Body of pancreas (tissue), 4 donors: ENCODE measurements at places on chromosomes 12 and 14.

- no peak for DNase-seq
Measured at GRCh38 chr12:131351319-131352028, 359.4 kb upstream of the SFSWAP start.

- no peak for DNase-seq
Measured at GRCh38 chr12:112473056-112473455, 54.3 kb downstream of the PTPN11 start.

GRCh38 chr14:104250175-104250574 lies 111.8 kb downstream of the KIF26A start:
- DNase-seq = no peak

GRCh38 chr14:62674563-62675237 lies 370.6 kb downstream of the KCNH5 start:
- no peak for DNase-seq

DNA sequence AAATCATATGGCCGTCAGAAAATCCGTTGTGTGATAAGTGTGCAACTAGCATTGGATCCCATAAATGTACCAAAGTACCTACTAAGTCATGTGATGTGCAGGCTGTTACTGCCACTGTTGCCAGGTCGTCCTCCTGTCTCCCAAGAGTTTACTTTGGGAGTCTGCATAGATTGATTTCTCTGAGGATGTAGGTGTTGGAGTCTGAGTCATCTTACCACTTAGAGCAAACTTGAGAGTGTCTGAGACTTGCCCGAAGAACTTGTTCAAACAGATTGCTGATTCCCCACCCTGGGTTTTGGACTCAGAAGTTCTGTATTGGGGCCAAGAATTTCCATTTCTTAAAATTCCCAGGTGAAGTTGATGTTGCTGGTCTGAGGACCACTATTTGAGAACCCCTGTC lies 11.4 kb downstream of the TMX1 start:
- DNase-seq = no peak

GRCh38 chr12:113098441-113099028 lies 37.0 kb downstream of the RASAL1 start:
- peak; percentile 94 for DNase-seq

DNA sequence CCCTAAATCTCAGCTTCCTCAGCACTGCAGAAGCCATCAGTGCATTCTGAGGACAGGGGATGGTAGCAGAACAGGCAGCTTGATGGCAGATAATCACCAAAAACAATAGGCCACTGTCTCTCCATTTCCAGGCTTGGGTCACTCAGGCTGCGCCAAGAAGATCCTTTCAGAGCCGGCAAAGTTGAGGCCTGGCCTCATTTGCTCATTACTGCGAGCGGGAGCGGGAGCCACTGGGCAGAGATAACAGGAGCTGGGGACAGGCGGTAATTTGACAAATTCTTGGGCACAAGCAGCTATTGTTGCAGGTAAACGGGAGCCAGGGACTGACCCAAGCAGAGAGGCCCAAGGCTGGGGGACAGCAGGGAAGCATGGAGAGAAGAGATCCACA lies 2.1 kb downstream of the MSI1 start:
- no peak for DNase-seq

DNA sequence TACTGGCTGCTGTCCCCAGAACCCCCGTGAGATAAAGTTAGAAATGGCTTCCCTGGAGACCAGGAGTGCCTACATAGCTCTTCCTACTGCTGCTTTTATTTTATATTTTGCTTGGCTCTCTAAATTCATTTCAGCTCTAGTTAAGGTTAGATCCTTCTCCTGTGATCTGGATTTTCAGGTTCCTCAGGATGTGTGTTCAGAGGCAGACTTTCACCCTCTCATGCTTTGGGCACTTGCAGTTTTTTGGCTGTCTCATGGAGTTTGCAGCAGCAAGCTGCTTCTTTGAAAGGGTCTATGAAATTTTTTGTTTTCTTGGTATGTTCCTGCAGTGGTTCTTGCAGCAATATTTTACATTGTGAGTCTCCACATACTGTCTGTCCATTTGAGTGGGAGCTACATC lies 93.3 kb downstream of the ATP23 start:
- no peak for DNase-seq

- DNase-seq = peak; percentile 28
Measured at GRCh38 chr12:10235761-10236631, 23.3 kb downstream of the GABARAPL1 start.

- peak; percentile 81 for DNase-seq
Measured at GRCh38 chr12:58765653-58766512, 154.4 kb downstream of the LRIG3 start.

DNA sequence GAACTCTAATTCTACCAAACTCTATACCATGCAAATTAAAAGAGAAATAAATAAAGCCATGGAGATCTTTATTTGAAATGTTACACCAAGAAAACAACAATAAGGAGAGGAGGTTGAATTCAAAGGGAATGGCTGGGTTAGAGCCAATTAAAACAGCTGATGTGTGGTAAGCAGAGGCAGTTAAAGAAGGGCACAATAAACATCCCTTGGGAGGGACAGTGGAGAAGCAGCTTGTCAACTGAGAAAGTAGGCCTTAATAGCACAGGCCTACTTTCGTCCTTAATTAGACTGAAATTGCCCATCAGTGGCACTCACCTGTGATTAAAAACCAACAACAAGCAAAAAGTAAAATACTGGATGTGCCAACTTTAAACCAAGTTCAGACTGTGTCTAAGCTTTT lies 16.3 kb upstream of the NAV3 start:
- DNase-seq = no peak

- DNase-seq = peak; percentile 66
Measured at GRCh38 chr14:81990312-81990761, 456.7 kb upstream of the SEL1L start.

DNA sequence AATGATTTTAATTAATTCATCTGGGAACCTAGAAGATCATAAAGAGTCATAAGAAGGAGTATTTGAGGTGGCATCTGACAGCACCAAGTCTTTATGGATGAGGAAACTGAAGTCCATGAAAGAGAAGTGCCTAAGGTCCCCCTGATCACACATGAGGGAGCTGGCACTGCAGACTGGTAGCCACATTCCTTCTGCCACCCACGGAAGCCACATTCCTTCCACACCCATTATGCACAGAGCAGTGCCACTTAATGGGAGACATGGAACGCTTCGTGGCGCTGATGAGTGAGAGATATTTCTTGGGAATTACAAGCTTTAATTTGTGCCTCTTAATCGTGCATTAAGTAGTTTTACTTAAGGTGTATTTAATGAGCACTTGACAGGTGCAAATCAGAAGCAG lies 139.3 kb upstream of the NTF3 start:
- no peak for DNase-seq
